ENCODE measurements at places on chromosomes 4 and X.

GRCh38 chrX:125436855-125437254, 117.2 kb downstream of the TEX13C start:
- DNase-seq: no peak

DNA sequence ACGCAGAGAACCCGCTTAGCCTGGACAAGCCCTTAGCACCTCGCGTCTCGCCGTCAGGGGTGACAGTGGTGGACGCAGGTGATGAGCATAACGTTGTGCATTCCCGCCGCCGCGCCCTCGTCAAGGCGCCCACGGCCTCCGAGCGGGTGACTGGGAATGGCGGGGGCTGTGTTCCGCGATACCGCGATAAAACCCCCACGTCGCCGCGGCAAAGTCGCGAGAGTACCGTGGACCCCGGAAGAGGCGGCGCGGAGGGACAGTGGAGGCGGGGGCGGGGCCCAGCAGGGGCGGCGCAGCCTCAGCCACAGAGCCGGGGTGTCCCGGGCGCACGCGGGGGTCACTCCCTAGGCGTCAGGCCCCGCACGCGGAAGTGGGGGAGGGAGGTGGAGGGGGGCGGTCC, 53.8 kb downstream of the ZFYVE28 start:
- peak; percentile 26 for DNase-seq

GRCh38 chr4:183171484-183172267, 72.6 kb downstream of the WWC2 start:
- DNase-seq: no peak

GRCh38 chr4:128528793-128529553, 241.4 kb upstream of the PGRMC2 start:
- DNase-seq: no peak

DNA sequence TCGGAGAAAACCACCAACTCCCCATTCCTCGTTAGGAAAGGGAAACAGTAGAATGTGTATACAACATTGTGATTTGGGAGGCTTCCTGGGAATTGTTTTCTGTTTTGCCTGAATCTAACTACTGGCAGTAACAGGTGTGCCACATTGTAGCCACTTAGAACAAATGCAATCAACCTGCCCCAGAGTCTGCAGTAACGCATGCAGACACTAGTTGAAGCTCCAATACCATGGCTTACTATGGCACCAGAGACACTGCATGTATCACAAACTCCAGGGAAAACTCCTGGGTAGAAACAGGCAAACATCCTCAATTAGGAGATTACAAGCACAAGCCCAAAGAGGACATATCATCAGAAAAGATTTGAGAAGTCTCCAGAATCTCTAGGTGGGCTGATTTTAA, 154.2 kb upstream of the NEIL3 start:
- no peak for DNase-seq

DNA sequence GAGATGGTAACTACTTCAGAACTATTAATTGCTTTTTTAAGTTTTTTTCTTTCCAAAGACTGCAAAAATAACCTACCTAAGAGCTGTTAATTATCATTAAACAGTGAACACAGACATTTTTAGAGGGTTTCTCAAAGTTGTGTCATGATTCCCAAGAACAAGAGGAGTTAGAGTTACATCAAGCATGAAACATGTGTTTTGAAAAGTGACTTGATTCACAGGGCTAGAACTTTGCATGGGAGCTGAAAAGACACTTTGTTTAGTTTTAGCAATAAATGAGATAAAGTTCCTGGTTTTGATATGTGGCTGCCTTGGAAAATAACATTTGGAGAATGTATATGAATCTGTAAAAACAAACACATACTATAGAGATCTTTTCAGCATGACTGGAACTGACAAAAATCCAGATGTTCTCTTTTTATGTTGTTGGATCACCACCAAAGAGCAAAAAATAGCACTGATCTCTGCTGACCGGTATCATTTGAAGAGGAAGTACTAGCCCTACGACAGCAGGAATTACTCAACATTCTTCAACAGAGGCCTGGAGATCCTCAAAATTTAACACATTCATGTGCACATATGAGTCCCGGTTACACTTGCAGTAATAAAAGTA, 173.0 kb upstream of the PCDH18 start:
- no peak for DNase-seq

GRCh38 chrX:86714441-86714840, 566.2 kb downstream of the DACH2 start:
- DNase-seq: no peak

- no peak for DNase-seq
Measured at GRCh38 chr4:82618103-82618720, 56.4 kb upstream of the TMEM150C start.

DNA sequence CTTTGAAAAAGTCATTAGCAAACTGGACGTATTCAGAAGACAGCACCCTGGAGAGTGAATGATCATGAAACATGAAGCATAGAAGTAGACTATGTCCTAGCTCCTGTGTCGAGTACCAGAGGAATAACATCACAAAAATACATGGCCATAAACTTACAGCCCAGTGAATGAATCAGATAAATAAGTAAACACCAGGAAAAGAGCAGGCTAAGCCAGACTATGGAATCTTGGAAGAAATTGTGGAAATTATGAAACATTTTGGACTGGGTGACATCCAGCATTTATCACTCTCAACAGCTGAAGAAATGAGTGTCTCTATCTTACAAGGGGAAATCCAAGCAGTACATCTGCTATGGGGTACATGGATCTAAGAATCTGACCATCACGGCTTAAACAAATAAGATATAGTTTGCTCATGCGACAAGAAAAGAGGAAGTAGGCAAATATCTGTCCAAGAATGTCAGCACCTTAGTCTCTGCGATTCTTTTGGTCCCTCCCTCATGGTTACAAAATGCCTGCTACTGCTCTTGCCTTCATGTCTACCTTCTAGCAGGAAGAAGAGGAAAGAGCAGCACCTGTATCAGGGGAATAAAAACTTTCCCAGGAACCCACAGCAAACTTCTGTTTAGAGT, 481.5 kb downstream of the BCOR start:
- DNase-seq: no peak

- no peak for DNase-seq
Measured at GRCh38 chr4:24228692-24229091, 338.8 kb upstream of the PPARGC1A start.

- no peak for DNase-seq
Measured at GRCh38 chr4:15376594-15376993, 51.2 kb upstream of the C1QTNF7 start.

DNA sequence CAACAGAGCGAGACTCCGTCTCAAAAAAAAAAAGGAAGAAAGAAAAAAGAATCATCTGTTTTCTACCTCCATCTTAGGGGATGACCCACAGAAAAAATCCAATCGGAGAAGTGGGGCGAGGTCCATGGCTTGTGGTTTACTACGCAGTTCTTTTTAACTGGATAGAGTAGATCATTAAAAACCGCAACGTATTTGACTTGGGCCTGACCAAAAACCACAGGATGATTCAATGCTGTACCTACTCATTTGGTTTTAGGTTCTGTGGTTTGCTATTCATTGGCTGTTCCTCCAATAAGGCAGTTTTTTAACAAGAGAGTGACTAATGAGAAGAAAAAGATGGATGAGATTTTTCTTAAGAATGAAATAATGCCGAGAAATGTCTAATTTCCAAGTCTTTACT, 83.7 kb downstream of the FREM3 start:
- DNase-seq: no peak

- no peak for DNase-seq
Measured at GRCh38 chr4:118743867-118744266, 58.7 kb downstream of the METTL14 start.

- no peak for DNase-seq
Measured at GRCh38 chr4:169773889-169774288, 16.1 kb upstream of the HPF1 start.

DNA sequence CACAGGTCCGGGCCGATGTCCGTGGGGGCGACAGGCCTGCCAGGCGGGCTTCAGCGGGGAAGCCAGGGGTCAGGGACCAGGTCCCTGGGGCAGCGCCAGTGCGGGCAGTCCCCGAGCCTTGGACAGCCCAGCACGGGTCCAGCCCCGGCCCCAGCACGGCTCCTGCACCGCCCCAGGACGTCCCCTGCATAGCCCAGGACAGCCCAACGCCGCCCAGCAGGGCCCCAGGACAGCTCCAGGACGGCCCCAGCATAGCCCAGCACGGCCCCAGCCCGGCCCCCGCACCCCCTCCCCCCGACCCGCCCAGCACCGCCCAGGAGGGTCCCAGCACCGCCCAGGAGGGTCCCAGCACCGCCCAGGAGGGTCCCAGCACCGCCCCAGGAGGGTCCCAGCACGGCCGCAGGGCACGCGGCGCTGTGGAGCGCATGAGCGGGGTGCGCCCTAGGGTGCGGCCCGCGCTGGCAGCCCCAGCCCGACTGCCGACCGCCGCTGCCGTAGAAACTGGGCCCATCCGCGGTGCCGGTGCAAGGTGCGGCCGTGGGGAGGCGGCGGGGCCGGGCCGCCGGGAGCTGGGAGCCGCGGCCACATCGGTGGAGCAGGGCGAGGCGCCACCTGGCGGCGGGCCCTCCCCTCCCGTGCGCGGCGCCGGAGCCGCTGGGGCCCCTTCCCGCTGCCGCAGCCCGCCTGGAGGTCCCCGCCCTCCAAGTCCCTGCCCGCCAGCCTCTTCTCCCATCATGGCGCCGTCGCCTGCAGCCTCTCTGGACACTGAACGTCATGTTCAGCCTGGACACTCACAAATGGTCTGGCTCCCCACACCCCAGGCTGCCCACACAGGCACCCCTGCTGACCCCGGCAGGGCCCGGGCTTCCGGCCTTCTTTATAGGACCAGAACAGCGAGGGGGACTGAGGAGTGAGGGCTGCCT, 106.8 kb upstream of the NKX1-1 start:
- no peak for DNase-seq

DNA sequence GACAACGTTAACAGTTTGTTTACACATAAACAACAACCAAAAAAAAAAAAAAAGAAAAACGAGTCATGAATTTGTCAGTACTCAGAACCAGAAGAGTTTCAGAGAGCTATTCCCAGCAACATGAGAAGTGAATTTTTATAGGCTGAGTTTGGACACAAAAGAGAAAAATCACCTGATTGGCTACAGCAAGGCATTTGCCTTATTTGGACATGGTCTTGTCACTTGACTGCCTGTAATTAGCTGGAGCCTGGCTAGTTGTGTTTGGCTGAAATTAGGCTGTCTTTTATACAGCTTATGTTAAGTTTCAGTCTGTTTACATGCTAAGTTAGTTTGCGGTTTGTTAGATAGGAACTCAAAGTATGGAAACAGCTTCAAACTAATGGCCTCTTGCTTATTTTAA, 880 bp upstream of the TEX13A start:
- no peak for DNase-seq

- DNase-seq: no peak
Measured at GRCh38 chr4:125353131-125353530, 38.4 kb downstream of the FAT4 start.

DNA sequence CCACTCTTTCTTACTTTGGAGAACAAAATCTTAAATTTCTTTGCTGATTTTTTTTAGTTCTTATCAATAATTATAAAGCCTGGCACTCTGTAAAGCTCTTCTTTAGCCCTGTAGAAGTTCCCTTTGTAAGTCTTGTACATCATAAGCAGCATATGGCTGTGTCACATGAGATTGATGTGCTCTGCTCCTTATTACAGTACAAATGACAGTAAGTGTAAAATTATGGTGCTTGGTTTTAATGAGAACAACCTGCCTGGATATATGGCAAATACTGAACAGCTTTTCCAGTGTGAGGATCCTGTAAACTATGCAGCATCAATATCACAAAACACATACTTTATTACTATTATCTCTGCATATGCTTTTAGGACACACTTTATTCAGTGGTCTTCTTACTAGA, 145.9 kb upstream of the GNPDA2 start:
- no peak for DNase-seq

GRCh38 chr4:119048446-119048845, 87.2 kb upstream of the MYOZ2 start:
- no peak for DNase-seq

GRCh38 chr4:43564591-43564990, 672.1 kb downstream of the GRXCR1 start:
- DNase-seq: no peak

DNA sequence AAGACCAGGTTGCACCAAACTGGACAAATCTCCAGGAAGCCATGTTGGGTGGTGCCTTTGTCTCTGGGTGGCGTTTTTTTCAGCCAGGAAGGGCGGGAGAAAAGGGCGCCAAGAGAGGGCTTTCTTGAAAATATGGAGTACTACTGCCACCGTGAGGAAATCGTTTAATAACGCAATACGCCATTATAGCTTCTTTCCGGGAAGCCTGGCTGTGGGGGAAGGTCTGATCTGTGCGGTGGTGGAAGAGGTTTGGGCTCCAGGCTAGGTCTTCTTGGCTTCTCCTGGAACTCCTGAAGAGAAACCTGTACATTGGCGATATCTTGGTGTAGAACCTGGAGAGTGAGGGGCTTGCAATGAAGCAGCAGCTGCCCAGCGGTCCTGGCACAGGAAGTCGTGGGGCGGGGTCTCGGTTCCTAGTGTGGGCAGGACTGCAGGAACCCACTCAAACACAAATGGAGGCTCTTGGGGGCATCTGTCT, 202.7 kb downstream of the OR13H1 start:
- DNase-seq: peak; percentile 50

- no peak for DNase-seq
Measured at GRCh38 chr4:183469285-183469684, 24.8 kb downstream of the CDKN2AIP start.

GRCh38 chr4:128859887-128860677, 50.6 kb downstream of the JADE1 start:
- DNase-seq: no peak
